Mucosa of descending colon (tissue), 3 donors: ENCODE measurements at places on chromosomes 4 and X. TPM values are rescaled to one million over a fixed set of nuclear protein-coding genes. Genes with fewer than 3 reads are reported as not detected.
A peak's percentile ranks its signal among the peaks of the same experiment; 100 is the strongest.

DNA sequence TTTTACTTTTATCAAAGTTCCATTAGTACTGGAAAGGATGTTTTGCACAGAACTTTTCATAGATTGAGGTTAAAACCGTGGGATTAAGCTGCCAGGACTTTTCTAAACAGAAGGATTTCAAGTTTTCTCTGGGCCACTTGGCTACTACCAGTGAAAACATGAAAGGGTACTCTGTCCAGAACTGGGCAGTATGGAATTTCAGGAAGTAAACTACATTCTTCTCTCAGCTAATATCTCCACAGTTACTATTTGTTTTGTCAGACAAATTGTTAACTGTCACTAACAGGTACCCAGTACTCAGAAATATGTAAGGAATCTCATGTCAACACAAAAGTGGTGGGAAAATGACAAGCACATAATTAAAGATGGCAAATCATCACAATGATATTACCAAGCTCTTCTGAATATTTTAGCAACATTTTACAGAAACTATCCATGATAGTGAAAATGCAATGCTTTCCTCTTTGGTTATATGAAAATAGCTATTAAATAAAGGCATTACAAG lies 454.4 kb downstream of the C4orf33 start:
- DNase-seq: no peak

DNA sequence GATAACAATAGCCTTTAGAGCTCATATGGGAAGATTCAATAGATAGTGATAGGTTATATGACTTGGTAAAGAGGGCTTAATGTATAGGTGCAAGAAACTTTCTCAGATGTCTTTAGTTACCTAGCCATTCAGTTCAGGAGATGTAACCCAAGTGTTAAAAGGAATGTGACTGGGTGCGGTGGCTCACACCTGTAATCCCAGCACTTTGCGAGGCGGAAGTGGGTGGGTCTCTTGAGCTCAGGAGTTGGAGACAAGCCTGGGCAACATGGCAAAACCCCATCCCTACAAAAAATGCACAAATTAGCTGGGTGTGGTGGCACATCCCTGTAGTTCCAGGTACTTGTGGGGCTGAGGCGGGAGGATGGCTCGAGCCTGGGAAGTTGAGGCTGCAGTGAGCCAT lies 7.9 kb downstream of the TET2 start:
- DNase-seq: peak; percentile 47

DNA sequence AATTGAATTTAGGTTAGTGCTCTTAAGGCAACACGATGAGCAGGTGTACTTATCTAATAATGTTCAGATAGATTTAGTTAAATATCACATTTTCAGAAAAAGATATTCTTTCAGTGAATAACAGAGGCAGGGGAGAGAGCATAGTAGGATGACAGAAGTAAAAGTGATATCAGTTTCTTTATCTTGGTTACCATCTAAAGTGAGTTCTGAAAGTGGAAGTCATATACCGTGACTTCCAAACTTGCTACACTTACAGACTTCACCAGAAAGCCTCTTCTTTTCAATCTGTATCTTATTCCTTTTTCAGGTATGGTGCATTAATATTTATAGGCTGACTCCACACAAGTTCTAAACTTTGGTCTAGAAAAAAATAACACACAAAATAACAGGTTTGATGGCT lies 124.9 kb downstream of the POU4F2 start:
- no peak for DNase-seq

DNA sequence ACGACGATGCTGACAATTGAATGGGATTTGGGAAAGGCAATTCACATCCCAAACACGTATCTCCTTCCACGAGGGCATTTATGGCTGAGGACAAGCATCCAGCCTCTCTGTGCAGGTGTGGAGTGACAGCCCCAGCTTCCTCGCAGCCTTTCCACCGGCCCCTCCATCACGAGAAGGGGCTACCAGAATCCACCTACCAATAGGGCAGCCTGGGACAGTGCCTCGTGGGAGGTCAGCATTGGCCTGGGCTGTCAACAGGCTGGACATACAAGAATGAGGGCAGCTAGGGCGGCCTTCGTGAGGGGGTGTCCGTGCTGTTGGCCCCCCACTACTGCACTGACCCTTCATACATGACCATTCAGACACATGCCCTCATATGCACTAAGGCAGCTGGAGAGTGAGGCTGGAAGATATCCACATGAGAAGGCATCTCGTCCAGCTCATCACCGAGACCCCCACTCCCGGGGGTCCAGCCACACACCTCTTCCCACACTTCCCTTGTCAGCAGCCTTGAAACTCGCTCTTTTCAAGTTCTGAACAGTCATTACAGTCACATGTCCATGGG lies 81.0 kb upstream of the ADRA2C start:
- no peak for DNase-seq

DNA sequence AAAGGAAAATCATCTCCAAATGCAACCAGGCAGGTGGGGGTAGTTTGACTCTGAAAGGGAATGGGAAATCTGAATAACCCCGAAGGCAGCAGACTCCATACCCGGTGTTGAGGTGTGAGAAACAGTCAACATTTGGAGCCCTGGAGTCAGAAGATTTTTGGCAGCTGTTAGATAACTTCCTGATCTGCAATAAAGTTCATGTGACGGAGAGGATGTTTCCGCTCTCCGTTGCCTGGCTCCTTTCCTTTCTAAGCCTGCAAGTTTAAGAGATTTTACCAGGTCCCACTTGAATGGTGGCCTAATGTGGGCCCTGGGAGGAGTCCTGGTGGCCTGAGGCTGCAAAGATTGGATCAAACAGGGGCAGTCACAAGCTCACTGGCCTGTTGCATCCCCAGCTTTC lies 27.7 kb downstream of the HAND2 start:
- no peak for DNase-seq

Gene RAI2
- total RNA-seq: 4.7 TPM

DNA sequence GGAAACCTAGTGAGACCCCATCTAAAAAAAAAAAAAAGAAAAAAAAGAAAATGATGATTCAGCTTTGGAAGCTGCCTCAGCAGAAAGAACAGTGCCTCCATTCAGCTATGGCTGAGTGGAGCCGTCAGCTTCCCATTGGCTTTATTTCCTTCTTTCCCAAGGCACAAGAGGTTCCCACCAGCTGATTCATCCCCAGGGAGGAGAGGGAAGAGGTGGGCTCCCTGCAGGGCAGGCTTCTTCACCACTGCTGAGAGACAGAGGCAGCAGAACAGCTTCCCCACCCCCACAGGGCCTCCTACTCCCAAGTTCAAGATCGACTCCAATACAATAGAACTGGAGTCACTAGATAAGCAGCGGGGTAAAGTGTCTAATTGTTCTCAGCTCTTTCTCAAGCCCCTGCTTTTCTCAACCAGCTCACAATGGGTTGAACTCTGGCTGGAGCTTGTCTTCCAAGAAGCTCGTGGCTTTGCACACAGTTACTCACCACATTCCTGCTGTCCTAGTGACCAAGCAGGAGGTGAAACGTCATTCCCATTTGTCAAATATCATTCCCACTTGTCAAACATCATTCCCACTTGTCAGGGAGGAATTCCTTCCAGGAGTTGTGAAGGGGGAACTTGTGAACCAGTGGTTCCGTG lies 47.8 kb downstream of the FHDC1 start:
- DNase-seq: no peak

DNA sequence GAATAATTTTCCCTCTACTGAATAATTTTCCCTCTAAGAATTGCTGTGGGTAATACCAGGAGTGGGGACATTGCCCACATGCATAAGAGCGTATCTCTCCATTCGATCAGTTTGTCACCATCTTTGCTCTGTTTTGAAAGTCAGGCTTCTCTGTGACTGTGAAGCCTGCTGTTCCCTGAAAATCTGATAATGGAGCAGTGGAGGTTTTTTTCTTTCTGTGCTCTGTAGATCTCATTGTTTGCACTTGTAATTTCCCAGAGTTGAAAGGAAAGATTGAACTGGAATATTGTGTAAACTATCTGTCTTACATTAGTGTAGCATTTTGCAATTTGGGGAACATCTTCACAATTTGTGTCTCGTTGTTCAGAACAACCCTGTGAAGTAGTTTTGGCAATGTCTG lies 4.3 kb downstream of the ZXDB start:
- DNase-seq: no peak

DNA sequence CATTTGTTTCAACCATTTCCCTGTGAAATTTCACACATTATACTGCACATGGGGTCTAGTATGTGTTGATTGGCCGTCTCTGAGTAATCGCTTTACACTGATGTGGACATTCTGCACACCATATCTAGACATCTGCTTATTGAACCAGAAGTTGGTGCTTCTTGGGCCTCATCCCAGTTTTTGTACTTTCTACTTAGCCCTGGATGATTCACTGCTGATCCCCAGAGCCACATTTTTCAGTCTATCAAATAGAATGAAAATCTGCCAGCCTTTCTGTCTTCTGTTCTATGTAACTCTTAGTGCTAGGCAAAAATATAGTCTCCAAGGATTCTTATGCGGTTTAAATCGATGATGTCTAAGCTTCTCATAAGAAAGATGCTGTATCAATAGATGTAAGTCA lies 40.5 kb upstream of the RELL1 start:
- no peak for DNase-seq
